ENCODE measurements at places on chromosomes 1 and 21.

GRCh38 chr1:202143011-202143767 lies 1.3 kb downstream of the ARL8A start:
- no peak for DNase-seq

DNA sequence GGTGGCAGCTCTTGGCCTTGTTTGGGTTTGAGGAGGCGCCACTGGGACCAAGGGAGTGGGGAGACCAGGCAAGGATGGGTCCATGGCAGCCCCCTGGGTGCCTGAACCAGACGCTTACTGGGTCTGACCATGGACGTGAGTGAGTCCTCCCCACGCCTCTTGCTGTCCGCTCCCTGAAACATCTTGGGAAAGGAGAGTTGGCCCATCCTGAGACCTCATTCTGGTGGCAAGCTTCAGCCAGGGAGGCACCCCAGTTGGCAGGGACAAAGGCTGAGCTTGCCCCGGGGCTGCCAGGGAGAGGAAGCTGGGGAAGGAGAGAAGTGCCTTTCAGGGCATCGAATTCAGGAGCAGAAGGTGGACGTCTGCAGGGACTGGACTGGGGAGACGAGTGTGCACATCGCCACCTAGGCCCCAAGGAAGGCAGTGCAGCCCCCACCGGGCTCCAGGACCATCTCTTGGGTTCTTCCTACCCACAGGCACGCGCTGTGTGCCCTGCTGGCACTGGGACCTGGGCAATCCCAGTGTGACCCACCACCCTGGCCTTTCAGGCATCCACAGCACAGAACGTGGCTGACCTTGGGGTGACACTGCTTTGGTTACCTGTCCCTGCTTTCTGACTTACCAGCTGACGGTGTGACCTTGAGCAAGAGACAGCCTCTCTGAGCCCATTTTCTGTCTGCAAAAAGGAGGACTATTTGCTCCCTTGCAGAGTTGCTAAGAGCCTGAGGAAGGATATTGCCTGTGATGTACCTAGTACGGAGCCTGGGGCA lies 132.9 kb upstream of the WNT4 start:
- DNase-seq: peak; percentile 14

GRCh38 chr21:37878946-37879660 lies 37.2 kb downstream of the KCNJ6 start:
- no peak for DNase-seq

- no peak for DNase-seq
Observed at GRCh38 chr1:212302745-212303383, 17.7 kb downstream of the PPP2R5A start.

- DNase-seq: no peak
Observed at GRCh38 chr1:7478809-7479499, 292.1 kb upstream of the VAMP3 start.

GRCh38 chr1:173917635-173918493 lies 737 bp upstream of the SERPINC1 start:
- DNase-seq: no peak

GRCh38 chr1:110338309-110338885 lies 780 bp upstream of the RBM15 start:
- DNase-seq: peak; percentile 62

- no peak for DNase-seq
Observed at GRCh38 chr1:34879230-34879629, 19.7 kb upstream of the SMIM12 start.

DNA sequence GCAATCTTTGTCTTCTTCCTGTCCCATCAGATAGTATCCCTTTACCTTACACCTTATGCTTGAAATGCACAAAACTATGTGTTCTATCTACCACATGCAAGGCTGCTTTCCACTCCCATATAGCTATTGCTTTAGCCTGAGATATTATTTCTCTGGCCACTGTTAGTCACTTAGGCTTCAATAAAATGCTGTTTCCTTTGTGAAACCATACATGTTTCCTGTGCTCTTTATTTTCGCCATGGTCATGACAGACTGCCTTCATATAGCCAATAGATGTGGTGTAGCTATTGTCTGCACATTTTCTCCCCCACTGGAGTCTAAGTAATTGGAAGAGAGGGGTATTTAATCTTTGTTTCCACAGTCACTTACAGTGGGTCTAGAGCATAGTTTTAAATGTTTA lies 108.4 kb downstream of the GREM2 start:
- no peak for DNase-seq

GRCh38 chr1:87968197-87968955 lies 639.7 kb downstream of the LMO4 start:
- no peak for DNase-seq

- DNase-seq: no peak
Observed at GRCh38 chr1:110706621-110707020, 31.9 kb upstream of the KCNA3 start.

DNA sequence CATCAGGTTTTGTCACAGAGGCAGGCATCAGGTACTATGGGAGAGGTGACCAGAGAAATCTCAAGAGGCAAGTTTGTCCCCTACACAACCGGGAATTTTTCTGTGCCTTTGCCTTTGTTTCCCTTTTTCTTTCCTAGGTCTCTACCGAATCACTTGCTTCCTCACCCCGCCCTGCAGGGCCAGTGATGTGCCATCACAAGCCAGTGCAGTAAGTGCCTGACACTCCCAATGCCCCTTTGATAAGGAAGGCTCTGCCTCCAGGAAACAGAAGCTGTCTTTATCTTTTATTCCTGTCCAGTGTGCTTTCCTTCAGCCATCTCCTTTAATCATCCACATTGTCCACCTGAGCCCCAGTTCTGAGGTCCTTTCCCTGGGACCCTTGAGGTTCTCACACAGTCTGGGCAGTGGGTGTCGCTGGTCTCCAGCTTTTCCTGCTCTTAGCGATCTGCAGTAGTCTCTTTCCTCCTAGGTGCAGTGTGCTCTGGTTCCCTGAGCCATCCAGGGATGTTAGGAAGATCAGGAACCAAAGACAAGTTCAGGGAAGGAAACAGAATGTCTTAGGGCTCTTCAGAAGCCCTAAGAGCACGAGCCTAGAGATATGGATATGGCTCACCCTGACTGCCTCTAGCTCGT lies 36.6 kb downstream of the GJA5 start:
- DNase-seq: no peak

GRCh38 chr1:94522304-94522703 lies 19.3 kb downstream of the F3 start:
- DNase-seq: peak; percentile 44

DNA sequence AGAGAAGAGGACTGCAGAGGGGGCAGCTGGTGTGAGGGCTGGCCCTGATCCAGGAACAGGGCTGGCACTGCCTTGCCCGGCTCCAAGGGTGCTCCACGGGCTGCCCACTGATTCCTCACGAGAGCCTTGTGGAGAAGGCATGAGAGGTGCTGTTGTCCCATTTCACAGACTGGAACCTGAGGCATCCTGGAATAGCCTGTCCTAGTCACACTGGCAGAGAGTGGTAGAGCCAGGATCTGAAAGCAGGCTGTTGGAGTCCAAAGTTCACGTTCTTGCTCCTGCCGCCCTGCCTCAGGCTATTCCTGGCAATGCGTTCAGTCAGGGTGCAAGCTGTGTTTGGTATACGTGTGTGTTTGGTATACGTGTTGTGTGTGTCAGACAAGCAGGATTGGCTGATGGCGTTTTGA lies 1.8 kb downstream of the RER1 start:
- DNase-seq: no peak

- DNase-seq: peak; percentile 49
Observed at GRCh38 chr1:9437961-9438430, 101.3 kb upstream of the SLC25A33 start.

DNA sequence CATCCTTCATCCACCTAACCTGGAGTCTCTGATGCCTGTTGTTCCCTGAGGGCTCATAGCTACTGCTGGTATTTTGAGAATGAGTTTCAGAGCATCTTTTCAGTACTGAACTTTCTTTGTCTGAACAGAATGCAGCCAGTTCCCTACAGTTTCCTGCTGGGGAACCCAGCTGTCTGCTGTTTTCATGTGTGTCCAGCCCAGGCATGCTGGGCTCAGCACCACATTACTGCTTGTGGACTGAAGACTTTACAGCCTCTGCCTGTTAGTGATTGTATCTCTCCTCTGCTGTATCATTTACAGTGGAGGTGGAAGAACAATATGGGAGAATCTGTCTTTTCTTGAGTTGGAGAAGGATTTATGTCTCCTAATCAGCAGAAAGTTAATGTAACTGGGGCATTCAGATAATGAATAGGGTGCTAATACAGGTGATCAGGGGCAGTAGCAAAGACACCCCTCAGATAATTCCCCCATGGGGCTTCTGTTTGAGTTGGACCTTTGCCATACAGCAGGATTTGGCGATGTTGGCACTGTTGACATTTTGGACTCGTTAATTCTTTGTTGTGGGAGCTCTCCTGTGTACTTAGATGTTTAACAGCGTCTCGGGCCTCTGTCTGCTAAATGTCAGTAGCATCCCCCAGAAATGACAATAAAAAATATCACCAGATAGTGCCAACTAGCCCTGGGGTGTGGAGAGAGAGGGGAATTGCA lies 207.7 kb downstream of the HHAT start:
- no peak for DNase-seq

GRCh38 chr1:172545396-172546004 lies 12.6 kb downstream of the SUCO start:
- DNase-seq: no peak

DNA sequence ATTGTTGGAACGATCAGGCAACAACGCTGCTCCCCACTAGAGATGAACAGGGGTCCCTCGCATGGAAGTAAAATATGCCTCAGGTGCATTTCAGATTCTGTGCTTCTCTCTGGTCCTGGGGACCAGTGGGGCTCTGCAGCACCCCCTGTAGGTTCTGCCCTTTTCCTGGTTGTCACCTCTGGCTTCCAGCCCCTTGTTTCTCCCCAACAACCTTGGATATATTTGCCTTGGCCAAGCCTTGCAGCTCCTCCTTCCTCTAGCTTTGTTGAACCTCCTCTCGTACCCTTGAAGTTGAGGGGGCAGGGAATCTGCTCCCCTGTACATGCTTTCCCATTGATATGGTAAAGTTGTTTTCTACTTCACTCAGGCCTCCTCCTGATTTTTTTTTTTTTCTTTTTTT lies 5.4 kb upstream of the RGSL1 start:
- no peak for DNase-seq

DNA sequence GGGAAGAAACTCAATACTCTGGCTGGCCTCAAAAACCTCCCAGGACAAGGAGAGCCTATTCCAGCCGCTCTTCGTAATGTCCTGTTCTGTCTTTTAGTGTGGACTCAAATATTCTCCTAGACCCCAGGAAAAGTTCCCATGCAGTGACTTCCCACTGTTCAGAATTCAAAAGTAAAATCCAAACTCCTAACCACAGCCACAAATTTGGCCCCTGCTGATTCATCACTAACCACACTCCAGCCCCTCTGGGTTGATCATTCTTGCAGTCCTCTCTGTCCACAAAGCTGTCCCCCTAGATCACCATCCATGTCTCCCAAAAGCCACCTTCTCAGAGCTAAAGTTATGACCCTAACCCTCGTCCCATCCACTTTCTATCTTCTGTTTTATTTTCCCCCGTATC lies 5.1 kb downstream of the CTNNBIP1 start:
- DNase-seq: no peak

GRCh38 chr1:85366391-85367170 lies 90.1 kb upstream of the BCL10 start:
- peak; percentile 31 for DNase-seq

DNA sequence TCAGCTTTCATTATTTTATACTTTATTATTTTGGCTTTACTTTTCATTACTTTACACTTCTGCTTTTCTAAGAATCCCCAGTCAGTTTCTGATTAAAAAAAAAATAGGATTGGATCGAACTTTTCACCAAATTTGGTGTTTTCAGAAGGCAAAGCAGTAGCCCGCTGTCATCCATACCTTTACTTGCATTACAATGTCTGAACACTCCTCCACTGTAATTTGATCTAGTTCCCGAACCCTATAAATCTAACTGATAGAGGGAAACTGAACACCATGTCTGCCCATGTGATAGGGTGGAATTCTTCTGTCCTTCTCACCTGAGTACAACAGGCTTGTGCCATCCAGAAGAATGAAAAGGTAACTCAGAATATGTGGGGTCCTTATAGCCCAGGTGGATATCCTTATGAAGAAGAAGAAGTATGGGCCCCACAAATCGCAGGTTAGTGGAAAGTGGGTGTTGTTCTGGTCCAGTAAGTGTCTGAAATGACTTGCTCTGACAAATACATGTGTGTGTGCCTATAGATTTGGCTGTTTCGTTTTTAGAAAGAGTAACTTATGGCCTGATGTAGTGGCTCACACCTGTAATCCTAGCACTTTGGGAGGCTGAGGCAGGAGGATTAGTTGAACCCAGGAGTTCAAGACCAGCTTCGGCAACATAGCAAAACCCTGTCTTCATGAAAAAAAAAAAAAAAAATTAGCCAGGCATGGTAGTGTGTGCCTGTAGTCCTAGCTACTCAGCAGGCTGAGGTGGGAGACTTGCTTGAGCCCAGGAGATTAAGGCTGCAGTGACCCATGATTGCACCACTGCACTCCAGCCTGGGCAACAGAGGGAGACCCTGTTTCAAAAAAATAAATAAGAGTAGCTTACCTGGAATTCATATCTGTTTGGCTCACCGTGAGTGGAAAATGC lies 26.6 kb upstream of the CDC14A start:
- DNase-seq: no peak

GRCh38 chr1:56080123-56080522 lies 499.2 kb downstream of the PLPP3 start:
- no peak for DNase-seq

DNA sequence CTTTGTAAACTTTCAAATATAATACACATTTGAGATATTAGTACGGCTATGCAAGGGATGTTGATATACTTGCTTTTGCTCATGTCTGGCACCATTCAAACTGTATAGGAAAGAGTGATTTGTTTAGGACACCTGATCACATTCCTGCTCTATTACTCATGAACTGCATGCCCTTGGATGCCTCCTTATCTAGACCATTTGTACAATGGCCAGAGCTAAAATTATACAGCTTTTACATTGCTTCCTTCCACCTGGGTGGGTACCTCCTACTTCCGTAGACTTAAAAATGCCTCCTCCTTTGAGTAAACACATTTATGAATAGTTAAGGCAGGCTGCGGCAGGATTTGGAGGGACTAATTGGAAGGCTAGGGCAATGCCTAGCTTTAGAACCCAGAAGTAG lies 85.4 kb upstream of the PBX1 start:
- DNase-seq: no peak

- no peak for DNase-seq
Observed at GRCh38 chr1:247561711-247562110, 12.8 kb downstream of the GCSAML start.

- no peak for DNase-seq
Observed at GRCh38 chr1:69569175-69569541, 1.4 kb downstream of the LRRC7 start.

DNA sequence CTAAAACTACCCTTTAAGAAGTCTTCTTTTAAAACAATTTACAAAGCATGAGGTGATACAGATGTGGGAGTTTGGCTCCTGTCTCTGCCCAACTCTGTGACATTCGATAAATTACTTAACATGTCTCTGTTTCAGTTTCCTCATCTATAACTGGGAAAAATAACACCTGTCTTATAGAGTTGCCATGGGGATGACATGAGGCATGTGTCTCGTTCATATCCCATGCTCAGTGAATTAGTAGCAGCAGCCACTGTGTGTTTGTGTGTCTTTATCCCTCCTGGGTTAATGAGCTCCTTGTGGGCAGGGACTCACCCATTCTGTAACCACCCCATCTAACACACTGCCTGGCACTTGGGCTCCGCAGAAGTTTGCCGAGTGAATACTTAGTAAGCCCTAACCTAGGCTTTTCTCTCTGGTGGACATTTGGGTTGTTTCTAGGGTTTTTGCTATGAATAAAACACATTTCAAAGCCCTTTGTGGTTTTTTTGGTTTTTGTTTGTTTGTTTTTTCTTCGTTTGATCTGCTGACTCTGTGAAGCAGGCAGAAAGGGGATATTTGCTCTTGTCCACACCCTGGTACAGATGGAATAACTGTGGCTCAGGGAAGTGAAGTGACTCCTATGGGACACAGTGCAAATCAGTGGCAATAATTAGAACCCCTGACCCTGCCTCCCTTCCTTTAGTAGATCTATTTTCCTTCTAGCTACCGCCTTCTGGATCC lies 797 bp upstream of the KCNJ9 start:
- no peak for DNase-seq
